Osteoblast (primary cell): ENCODE measurements at places on chromosomes 6 and 20. TPM values are rescaled to one million over a fixed set of nuclear protein-coding genes. Genes with fewer than 3 reads are reported as not detected.

DNA sequence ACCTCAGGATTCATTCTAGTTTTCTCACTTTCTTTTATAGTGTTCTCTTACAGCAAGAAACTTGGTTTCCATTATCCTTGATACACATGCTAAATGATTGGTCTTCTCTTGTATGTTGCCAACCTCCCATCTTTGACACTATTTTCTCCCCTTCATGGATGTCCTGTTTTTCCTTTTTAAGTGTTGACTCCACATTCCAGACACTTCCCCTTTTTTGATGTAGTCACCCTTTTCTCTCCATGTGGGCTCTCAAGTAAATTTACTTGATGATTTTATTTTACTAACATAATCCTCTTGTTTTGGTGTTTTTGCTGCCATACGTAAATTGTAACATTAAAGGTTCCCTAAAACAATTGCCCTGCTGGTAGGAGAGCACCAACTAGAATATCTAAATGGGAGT is 148.1 kb downstream of the ZFAND3 start:
- no peak for DNase-seq

- no peak for DNase-seq
Observed at GRCh38 chr6:147407571-147407970, 100.9 kb upstream of the SAMD5 start.

GRCh38 chr6:157650261-157650640 is 172.8 kb upstream of the SNX9 start:
- no peak for DNase-seq

DNA sequence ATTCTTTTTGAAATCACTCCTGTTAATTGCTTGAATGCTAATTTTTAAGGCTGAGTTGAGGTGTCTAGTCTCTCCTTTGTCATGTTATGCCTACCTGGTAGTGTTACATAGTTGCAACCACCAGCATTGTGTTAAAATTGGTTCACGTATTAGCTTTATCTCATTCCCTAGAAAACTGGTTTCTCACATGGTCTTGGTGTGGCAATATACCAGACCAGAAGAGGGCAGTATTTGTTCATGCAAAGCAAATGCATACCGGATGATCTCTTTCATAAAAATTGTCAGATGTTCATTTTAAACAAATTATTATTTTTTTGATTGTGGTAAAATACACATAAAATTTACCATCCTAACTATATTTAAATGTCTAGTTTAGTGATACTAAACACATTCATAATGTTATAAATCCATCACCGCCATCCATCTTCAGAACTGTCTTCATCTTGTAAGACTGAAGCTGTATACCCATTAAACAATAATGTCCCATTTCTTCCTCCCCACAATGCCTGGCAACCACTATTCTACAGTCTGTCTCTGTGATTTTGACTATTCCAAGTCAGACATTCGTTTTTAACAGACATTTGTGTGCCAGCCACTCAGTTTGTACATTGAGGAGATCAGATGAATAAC is 92.8 kb downstream of the ATRN start:
- peak; percentile 62 for DNase-seq

Gene SCAF8
- 36.2 and 40.5 TPM in 2 replicates for total RNA-seq

Gene FAM162B
- total RNA-seq, result 0.36 TPM in 1 of 2 replicates, not detected in the other

Gene HTR1B
- total RNA-seq, result not detected in 2 replicates
